ENCODE measurements at places on chromosomes 16 and 17.

DNA sequence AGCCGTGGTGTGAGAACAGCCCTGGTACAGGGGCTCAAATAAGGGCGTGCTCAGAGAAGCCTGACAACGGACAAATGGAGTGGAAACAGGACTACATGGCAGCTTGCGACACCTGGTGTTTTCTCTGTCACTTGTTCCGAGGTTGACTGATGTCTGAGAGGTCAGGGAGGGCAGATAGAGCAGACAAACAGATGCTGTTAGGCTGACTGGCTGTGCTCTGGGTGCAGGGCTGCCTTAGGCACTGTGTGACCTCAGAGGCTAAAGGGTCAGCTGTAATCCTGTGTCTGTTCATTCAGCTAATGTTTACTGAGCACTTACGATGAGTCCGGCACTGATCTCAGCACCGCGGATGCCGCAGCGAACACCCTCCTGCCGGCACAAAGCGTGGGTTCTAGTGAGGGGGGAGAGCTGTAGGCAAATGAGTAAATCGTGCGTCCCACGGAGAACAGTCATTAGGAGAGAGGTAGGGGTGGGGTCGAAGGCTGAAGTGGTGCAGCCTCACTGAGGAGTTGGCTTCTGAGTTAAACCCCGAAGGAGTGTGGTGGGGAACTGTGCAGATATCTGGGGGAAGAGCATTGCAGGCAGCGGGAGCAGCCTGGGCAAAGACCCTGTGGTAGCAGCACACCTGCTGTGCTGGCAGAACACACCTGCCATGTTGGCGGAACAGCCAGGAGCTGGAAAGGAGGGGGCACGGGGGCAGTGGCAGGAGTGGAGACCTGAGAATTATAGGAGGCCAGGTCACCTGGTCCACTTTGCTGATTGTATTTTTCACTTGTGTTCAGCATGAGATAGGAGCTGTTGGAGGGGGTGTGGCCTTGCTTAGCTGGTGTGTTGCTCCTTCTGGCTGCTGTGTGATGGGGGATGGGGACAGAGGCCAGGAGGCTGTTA lies 35.0 kb downstream of the GPT2 start:
- no peak for DNase-seq

DNA sequence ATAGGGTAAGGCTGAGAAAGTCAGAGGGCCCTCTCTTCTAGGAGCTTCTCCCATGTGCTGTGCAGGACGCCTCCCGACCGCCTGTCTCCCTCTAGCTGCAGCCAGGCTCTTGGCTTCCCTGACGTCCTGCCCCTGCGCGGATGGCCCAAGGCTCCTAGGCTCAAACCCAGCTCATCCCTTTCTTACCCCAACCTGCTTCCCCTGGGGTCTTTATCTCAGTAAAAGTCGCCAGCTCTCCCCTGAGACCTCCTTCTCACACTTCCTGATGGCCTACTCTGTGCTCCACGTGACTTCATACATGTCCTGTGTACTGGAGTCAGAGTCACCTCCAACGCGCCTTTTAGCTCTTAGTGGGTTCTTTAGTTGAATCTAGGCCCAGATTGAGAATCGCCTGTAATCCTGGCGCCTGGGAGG lies 1.1 kb upstream of the ZNF747 start:
- DNase-seq, result peak; percentile 86

DNA sequence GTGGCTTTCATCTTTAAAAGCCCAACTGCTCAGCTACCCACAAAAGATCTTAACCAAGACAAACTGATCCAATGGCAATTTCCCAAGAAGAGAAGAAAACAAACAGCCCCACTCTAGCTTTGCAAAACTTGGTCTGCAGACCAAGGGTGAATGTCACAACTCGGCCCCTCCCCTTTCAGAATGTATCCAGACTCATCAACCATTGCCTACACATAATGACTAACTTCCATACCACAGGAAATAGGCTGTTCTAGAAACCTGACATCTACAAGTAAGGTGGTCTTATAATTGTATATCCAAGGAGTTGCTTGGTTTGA lies 16.0 kb downstream of the DCUN1D3 start:
- no peak for DNase-seq

DNA sequence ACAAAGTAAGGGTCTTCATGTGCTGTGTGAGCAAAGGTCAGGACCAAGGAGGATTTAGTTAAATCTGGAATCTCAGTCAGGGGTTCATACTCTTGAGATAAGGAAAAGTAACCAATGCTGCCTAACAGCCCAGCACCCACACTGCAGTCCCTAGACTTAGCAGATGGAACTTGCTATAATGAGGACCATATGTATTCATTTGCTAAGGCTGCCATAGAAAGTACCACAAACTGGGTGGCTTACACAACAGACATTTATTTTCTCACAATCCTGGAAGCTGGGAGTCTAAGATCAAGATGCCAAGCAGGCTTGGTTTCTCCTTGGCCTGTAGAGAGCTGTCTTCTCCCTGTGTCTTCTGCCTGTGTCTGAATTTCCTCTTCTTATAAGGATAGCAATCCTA lies 20.8 kb downstream of the ZP2 start:
- DNase-seq, result no peak

DNA sequence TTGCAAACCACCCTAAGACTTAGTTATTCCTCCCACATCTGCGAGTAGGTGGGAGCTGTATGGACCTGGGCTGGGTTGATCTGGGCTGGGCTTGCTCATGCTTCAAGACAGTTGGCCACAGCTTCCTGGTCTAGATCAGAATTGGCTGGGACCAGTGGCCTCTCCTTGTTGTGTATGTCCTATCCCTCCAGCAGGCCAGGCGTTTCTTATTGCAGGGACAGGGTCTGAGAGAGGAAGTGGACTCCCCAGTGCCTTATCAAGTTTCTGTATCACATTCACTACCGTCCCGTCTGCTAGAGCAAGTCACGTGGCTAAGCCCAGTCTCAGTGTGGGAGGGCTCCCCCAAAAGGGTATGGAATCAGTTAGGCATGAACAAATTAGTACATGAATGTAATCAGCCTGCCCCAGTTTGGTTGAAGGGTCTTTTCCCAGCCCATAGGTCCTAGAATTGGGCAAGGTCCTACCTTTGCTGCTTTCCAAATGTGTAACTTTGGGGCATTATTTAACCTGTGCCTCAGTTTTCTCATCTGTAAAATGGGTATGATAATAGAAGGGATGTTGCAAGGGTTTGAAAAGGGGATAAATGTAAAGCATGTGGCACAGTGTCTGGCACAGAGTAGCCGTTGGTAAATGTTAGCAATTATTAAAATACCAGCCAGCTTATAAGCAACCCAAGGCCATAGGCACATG lies 36.0 kb downstream of the NKD1 start:
- DNase-seq, result no peak

Measured in upper lobe of right lung (tissue), 1 donor.